Activated T-cell treated with anti-CD3 and anti-CD28 coated beads for 48 hours (primary cell): ENCODE measurements at places on chromosomes 11 and 22.

GRCh38 chr11:78535920-78536319 lies 38.7 kb downstream of the NARS2 start:
- DNase-seq = no peak

GRCh38 chr11:88704485-88704884 lies 361.3 kb downstream of the GRM5 start:
- DNase-seq = no peak

DNA sequence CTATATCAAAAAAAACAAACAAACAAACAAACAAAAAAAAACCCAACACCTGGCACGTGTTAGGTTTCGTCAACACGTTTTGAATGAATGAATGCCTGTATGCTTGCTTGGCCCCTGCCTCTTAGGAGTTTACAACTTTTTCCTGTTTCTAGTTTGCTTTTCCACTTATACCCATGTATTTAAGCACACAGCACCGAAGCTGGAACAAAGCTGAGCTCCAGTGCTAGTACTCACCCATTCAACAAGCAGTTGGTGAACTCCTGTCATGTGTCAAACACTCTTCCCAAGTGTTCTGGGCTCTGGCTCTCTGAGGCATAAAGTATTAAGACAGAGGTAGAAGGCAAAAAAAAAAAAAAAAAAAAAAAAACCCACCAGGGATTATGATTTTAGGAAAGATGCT lies 599.3 kb downstream of the BUD13 start:
- DNase-seq = no peak

DNA sequence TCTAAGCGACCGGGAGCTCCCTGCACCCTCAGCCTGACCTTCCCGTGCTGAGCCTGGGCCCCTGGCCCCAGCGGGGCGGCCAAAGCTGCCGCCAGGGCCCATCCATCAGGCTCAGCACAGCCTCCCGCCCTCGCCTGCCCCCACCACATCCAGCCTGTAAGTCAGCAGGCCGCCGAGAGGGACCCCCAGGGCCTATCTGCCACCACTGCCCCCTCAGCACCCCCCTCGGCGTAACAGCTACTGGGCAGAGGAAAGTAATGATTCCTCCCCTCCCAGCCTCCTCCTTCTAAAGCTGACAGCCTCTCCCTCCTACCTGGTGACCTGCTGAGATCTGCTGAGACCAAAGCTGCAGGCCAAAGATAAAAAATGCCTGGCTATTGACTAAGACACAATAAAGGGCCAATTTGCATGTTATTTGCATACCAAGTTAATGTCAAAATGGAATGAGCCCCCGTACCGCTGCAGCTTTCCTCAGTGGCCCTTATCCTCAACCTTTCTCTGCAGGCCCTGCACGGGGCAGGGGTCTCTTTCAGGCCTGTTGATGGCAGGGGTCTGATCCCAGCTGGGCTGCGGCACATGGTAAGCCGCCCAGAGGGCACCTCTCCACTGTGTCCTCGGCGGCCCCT lies 51.6 kb downstream of the RPUSD4 start:
- DNase-seq = no peak

DNA sequence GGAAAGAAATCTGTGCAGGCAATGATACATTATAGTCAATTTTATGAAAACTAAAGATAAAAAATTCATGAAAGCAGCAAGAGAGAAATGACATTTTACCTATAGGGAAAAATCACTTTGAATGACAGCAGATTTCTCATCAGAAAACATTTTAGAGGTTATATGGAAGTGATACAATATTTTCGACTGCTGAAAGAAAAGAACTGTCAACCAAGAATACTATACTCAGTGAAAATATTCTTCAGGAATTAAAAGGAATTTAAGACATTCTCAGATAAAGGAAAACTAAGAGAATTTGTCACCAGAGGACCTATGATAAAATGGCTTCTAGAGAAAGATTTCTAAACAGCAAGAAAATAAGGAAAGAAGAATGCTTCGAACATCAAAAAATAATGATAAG lies 820.8 kb downstream of the DLG2 start:
- DNase-seq = no peak
